NCI-H1694 treated with DMSO at 0.1 percent for 48 hours (cell line): ENCODE measurements at places on chromosomes 1 and 21.

DNA sequence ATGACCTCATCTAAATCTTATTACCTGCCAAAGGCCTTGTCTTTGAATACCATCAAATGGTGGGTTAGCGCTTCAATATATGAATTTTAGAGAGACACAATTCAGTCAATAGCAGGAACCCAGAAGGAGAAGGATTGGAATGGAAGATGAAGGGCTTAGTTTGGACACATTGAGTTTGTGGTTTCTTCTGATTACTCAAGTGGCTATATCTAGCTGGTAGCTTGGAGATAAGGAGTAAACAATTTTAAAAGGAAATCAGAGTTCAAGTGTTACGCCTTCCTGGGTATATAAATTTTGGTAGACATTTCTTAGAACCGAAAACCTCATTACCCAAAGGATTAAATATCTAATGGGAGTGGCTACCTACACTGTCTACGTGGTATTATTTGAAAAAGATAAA, 80.2 kb downstream of the RGS2 start:
- no peak for DNase-seq

GRCh38 chr1:94658221-94658620, 116.7 kb upstream of the F3 start:
- no peak for DNase-seq

DNA sequence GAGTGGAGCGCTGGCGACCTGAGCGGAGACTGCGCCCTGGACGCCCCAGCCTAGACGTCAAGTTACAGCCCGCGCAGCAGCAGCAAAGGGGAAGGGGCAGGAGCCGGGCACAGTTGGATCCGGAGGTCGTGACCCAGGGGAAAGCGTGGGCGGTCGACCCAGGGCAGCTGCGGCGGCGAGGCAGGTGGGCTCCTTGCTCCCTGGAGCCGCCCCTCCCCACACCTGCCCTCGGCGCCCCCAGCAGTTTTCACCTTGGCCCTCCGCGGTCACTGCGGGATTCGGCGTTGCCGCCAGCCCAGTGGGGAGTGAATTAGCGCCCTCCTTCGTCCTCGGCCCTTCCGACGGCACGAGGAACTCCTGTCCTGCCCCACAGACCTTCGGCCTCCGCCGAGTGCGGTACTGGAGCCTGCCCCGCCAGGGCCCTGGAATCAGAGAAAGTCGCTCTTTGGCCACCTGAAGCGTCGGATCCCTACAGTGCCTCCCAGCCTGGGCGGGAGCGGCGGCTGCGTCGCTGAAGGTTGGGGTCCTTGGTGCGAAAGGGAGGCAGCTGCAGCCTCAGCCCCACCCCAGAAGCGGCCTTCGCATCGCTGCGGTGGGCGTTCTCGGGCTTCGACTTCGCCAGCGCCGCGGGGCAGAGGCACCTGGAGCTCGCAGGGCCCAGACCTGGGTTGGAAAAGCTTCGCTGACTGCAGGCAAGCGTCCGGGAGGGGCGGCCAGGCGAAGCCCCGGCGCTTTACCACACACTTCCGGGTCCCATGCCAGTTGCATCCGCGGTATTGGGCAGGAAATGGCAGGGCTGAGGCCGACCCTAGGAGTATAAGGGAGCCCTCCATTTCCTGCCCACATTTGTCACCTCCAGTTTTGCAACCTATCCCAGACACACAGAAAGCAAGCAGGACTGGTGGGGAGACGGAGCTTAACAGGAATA, 4.2 kb downstream of the TFAP2E start:
- DNase-seq = no peak

- DNase-seq = no peak
Measured at GRCh38 chr1:85328713-85329397, 52.4 kb upstream of the BCL10 start.
